ENCODE measurements at places on chromosomes 4 and X.

DNA sequence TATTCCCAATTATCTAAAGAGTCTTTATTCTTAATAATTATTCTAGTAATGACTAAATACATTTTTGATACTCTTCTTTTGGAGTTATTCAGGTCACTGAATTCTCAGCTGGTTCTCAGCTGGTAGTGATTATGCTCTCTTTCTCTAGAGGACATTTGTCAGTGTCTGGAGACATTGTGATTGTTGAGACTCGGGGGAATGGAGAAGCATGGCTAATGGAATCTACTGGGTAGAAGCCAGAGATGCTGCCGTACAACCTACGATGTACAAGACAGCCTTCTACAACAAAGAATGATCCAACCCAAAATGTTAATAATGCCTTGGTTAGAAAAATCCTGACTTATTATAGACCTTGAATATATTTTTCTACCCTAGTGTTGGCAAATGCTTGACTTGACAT is 149.2 kb upstream of the ANKRD50 start:
- DNase-seq, result no peak

GRCh38 chr4:147219145-147219544 is 261.8 kb upstream of the EDNRA start:
- DNase-seq, result no peak

DNA sequence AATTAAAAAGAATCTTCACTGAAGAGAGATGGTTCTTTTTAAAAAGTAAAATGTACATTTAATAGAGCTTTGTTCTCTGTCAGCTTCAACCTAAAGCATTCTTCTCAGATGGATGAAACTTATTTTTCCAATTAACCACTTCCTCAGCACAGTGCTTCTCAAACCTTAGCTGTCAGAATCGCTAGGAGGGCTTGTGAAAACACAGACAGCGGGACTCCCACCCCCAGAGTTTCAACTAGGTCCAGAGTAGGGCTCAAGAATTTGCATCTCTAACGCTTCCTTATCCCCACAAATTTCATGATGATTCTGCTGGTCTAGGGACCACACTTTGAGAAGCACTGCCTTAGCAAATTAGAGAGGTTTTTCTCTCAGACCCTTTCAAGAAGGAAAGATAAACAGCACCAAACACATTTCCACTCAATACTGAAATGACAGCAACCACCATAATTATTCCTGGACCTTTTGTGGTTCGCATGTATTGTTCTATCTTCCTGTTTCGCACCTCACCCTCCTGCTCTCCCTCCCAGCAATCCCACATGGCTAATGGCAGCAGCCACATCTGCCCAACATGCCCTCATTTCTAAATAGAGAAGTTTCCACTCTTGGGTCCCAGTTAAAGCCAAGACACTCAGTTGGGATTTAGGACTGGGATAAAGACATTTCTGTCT is 73.2 kb downstream of the ZNF827 start:
- no peak for DNase-seq

GRCh38 chr4:33658971-33659370 is 2585.3 kb downstream of the ARAP2 start:
- DNase-seq, result no peak

DNA sequence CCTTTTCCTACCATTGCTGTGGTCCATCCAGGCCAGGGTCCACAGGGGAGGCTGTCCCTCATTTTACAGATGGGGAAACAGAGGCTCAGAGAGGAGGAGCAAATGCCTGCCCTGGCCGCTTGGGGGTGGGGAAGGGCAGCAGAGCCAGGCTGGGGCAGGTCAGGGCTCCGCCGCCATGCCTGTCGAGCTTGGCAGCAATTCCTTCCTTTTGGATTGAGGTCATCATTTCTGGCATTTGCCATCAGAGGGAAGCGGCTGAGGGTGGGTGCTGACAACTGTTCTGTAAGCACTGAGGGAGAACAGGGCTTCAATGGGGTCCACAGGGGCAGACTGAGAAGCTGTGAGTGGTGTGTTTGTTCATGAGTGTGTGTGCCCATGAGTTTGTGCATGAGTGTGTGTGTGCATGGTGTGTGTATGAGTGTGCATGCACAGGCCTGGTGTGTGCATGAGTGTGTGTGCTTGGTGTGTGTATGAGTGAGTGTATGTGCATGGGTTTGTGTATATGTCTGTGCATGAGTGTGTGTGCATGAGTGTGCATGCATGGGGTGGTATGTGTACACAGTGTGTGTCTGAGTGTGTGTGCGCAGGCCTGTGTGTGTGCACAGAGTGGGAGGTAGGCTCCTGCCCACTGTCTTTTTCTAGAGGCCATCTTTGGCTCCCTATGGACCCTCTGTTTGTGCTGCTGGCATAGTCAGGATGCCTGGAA is 115.2 kb downstream of the SORCS2 start:
- DNase-seq, result no peak

DNA sequence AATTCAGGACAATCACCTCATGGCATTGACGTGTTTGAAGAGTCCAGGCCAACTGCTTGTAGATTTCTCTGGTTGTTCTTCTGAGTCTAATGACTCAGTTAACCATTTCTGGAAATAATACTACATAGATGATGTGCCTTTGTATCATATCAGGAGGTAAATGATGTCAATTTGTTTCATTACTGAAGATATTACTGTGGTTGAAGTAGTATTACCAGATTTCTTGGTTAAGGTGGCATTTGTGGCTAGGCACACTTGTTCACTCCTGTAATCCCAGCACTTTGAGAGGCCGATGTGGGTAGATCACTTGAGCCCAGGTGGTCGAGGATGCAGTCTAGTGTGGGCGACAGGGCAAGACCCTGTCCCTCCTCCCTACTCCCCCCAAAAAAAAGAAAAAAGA is 15.7 kb downstream of the RPL9 start:
- no peak for DNase-seq

- no peak for DNase-seq
Measured at GRCh38 chrX:47221756-47222155, 3.3 kb downstream of the CDK16 start.

DNA sequence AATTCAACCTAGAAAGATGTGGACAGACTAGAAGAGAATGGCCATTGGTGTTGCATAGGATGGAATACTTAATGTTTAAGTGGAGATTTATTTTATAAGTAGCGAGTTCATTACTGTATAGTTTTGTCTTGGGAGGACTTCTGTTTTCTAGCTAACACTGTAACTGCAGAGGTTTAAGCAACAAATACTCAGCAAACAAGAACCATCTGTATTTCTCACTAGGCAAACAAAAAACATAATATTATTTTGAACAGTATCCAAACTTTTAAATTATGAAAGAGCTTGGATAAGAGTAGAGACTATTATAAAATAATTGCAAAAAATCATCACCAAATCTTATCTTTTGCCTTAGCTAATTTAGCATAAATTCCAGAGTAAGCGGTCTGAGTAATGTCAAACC is 121.1 kb downstream of the GLRA3 start:
- DNase-seq, result no peak

GRCh38 chr4:127313767-127314166 is 319.0 kb upstream of the INTU start:
- DNase-seq, result no peak

DNA sequence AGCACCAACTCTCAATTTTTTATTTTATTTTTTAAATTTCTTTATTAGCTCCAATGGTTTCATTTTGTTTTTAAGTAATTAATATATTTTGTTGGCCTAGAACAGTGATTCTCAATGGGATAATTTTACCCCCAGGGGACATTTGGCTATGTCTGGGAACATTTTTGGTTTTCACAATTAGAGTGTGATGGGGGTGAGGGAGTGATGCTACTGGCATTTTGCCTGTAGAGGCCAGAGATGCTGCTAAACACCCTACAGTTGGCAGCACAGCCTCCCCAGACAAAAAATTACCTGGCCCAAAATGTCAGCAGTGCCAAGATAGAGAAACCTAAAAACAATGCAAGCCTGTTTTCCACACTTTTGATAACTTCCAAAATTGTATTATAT is 64.6 kb downstream of the HHIP start:
- no peak for DNase-seq

GRCh38 chr4:111466811-111467604 is 678.2 kb upstream of the FAM241A start:
- no peak for DNase-seq

DNA sequence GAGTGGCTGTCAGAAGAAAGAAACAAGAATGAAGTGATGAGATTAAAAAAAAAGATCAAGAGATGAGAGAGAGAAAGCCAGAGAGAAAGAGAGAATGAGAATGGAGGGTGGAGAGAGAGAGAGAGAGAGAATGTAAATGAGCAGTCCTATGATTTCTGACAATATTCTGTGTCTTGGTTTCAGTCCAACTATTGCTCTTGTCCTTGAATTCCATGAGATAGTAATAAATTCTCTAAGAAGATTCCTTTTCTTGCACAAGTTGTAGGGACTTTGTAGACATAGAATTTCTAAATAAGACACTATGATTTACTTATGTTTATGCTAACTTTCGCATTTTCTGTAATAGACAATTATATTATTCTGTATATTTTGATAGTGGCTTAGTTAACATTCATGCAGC is 149.6 kb upstream of the CTSO start:
- no peak for DNase-seq

GRCh38 chrX:110248578-110248977 is 69.3 kb downstream of the AMMECR1 start:
- no peak for DNase-seq

- no peak for DNase-seq
Measured at GRCh38 chrX:74461384-74461783, 40.1 kb downstream of the SLC16A2 start.

GRCh38 chr4:15883610-15884243 is 54.8 kb downstream of the FGFBP1 start:
- no peak for DNase-seq
